ENCODE measurements at places on chromosomes 1 and 21.

DNA sequence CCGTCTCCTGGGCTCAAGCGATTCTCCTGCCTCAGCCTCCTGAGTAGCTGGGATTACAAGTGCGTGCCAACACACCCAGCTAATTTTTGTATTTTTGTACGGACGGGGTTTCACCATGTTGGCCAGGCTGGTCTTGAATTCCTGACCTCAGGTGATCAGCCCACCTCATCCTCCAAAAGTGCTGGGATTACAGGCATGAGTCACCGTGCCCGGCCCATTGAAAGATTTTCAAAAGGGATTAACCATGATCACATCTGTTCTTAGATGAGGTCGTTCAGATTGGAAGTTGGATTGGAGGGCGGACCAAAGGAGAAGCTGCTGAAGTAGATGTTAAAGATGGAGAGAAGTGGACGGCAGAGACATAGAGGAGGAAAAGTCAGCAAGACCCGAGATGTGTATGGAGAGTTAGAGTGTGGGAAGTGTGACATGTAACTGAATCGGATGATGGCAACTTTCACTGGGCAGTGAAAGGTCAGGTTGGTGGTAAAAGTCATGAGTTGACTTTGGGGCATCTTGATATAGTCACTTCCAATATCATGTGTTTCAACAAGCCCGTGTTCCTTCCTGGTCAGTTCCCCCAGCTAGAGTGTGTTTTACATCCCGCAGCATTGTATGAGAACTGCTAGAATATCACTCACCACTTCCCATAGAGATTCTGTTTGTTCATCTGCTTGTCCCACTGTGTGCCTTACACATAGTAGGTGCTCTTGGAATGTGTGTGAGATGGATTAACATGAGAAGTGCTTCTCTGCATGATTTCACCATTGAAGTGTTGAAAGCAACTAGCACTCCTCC is 54.4 kb upstream of the TINAGL1 start:
- DNase-seq: peak; percentile 63

GRCh38 chr1:94273111-94273510 is 35.7 kb upstream of the ARHGAP29 start:
- no peak for DNase-seq

DNA sequence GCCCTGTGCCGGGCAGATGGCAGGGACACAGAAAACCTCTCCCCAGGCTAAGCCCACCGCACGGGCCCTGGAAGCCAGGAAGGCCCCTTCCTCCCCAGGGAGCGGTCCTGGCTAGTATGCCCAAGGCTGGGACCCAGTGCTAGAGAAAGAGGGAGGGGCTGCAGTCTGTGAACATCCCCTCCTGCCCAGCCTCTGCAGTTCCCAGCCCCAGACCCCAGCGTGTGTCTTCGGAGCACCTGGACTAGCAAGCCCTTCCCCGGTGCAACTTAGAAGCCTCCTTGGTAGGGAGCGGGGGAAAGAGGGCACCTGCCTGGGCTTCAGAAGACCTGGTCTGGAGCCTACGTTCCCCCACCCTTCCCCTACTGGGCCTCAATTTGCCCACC is 2.1 kb downstream of the PLEKHG5 start:
- no peak for DNase-seq

DNA sequence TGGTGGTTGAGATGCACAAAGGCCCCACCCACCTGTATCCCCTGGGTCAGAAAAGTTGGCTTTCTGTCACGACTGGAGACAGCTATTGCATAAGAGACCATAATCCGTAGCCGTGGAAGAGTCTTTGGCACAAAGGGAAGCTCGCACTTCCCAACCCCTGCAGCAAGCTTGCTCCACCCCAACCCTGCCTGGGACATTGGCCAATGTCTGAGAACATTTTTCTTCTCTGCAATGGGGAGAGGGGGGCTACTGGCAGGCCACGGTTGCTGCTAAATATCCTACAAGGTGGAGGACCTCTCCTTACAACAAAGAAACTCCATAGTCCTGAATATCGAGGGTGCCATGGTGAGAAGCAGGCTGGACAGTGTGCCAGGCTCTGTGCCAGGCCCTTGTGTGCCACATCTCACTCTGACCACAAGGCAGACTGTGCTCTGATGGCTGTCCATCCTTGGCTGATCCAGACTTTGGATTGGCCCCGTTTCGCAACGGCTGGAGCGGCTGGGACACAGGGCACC is 104.1 kb downstream of the CSMD2 start:
- DNase-seq: no peak

DNA sequence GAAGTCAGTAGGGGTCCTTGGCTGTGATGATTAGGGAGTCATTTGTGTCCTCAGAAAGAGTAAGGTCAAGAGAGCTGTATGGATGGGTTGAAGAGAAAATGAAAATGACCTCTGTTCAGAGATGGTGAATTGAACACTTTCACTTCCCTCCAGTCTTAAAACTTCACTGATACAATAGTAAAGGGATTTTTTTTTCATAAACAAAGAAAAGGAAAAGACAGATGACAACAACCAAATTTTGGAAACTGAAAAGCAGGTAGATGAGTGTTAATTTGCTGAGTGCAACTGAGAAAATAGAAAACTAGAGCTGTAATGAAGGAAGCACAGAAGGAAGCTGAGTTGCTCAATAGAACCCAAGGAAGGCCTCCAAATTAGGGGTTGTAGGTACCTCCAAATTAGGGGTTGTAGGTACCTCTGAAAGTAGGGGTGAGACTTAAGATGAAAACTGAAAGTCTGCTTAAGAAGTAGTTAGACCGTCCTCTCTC is 14.8 kb upstream of the S1PR1 start:
- peak; percentile 37 for DNase-seq

DNA sequence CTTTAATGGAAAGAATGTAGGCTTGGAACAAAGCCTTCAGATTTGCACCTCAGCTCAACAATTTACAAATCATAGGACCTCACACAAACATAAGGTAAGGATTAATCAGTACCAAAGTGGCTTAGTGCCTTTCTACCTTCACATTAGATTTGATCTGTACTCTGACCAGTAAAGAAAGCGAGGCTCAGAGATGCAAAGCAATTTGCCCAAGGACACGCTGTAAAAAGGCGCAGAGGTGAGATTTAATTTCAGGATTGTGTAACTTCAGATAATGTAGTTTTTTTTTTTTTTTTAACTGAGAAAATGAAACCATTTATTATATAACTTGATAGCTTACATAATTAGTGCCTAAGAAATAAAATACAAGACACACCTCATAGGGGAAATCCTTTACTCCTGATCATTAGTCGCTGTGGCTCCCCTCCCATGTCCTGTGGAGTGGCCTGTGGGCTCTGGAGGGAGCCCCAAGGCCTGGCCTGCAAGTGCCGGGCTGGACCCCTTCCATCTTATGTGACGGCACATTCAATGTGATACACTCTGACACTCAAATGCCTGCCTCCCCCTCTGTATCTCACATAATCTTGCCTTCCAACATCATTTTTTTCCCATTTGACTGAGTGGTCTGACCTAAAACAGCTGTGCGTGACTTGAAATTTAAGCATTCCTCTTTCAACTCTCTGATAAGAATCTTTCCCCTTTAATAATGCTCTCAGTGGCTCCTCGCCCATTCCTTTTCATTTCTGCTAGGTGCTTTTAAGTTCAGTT is 426.5 kb upstream of the DAB1 start:
- no peak for DNase-seq

- no peak for DNase-seq
These were observed 34.3 kb upstream of the CACYBP start for GRCh38 chr1:174965362-174966007.

- no peak for DNase-seq
These were observed 21.8 kb downstream of the PROX1 start for GRCh38 chr1:214009423-214010196.

- peak; percentile 52 for DNase-seq
These were observed 12.9 kb upstream of the CTSK start for GRCh38 chr1:150820730-150821512.

GRCh38 chr1:151992303-151993083 is 1.2 kb downstream of the S100A10 start:
- DNase-seq: peak; percentile 95

DNA sequence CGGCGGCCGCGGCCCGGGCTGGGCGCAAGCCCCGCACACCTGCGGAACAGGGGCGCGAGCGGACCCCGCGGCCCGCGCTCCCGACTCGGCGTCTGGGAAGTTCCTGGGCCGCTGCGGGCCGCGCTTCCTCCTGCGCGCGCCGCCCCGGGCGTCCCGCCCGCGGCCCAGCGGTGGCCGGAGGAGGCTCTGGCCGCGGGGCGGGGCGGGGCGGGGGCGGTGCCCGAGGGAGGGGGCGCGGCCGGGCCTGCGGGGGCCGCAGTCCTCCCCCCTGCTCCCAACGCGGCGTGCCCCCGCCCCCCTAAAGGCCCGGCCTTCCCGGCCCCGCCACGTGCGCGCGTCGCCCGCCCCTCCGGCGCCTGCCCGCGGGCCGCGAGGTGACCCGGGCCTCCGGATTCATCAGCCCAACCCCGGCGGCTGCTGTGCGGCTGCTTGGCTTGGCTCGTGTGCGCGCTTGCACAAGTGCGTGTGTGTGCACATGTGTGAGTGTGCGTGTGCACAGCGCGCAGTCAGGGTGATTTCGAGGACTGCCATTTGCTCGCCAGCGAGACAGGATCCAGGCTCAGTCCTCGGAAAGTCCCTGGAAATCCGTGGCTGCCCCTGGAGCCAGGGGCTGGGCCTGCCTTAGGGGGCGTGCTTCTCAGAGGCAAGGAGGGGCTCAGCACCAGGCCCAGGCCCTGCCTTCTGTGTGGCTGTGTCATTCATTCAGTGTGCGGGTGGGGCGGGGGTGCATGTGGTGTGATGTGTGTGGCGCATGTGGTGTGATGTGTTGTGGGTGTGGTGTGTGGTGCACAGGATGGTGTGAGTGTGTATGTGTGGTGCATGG is at the start of gene C2CD2:
Gene C2CD2, minus strand, starts transcription at position 188 of the 823 bp plus-strand sequence. CDS start 370 bp downstream, outside the sequence.
- DNase-seq: peak; percentile 59

DNA sequence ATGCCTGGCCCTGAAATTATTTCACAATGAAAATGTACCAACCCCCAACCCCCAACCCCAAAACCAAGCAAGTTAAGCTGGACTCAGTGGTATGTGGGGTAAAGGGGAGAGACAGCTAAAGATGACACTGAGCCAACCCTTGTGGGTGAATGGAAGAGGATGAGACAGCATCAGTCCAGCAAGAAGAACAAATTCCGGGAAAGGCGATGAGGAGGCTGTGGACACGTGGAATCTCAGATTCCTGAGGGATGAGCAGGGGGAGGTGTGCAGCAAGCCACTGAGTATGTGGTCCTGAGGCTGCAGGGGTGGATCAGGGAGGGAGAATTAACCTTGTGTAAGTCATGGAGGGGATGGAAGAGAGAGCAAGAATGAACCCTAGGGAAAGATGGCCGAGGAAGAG is 14.4 kb upstream of the ZNF362 start:
- DNase-seq: no peak

DNA sequence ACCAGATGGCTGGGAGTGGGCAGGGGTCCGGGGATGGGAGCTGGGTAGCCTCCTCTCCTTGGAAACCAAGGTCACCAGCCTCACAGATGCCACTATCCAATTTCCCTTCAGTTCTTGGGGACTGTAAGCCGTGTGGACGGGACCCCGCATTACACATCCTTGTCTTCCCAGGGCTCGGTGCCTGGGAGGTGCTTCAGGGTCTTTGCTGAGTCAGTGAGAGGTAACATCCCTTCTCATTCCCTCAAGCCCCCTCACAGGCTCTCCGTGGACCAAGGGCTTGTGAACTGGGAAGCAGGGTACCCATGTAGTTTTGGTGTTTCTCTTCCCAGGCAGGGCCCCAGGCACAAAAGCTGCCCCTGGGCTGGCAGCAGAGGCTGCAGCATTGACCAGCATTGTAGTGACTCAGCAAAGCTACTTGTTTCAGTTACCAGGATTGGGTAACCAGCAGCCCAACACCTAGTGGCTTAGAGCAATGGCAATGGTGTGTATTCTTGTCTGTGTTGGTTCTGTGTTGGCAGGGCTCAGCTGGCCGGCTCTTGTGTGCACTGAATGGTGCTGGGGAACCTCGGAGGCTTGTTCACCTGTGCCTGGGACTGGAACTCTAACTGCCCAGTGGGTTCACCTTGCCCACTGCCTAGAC is 24.6 kb upstream of the PCBP3 start:
- no peak for DNase-seq

DNA sequence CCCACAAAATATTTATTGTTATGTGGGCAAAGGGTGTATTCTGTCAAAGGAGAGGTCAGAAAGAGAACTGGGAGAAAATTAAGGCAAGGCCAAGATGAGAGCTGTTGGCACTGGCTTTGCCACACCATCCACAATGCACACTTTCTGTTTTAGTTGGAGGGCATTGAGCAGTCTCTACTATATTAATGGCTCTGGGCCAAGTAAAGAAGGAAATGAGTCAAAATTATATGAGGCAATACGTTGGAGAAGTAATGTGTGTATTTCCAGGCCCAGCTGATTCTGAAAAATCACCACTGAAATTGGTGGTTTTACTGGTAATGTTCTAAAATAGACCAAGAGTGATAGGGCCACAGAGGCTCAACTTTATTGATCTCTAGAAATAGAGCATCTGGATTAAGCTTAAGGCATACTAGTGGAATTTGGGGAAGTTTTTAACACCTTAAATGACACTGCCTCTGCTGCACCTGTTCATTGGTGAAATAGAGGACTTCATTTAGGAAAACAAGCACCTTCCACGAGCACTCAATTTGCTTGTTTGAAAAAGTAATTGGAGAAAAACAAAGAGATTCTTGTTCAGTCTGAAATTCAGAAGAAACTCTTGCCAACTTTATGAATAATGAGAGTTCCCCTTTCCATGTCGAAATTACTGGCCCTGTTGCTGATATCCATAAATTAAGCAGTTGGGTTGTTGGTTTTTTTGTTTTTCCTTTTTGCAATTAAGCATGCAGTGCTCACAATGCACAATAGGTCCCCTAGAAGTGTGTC is 424.9 kb downstream of the ADGRL2 start:
- peak; percentile 87 for DNase-seq

DNA sequence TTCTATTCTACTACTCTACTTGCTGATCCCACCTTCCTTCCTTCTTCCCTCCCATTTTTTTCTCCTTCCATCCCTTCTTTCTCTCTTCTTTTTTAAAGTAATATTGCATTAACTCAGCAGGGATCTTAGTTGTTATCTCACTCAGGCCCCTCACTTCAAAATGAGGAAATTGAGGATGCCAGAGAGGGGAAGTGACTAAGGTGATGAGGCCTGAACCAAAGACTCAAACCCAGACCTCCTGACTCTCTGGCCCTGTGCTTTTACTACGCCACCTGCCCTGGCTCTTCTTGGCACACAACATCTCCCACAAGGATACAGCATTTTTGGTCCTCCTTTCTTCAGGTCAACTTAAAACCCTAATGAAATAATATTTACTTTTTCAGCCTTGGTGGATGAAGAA is 151.7 kb upstream of the ZNF648 start:
- DNase-seq: no peak

- DNase-seq: no peak
These were observed 14.1 kb upstream of the KIAA1614 start for GRCh38 chr1:180898441-180899219.

DNA sequence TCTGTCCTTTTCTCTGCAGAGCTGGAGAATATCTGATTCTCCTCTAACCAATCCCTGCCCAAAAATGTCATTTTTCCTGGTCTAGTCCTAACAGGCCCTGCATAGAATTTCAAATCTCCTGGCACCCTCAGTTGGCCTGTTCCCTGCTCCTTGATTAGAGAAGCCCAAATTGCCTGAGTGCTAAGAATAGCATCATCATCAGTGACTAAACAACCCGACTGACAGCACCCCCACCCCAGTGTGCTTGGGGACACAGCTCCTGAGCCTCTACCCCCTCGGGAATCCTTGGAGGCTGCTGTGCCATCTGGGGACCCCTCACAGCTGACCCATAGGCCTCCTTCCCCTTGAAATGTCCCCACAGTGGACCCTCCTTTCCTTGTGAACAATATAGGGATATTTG is 94.4 kb downstream of the DDX20 start:
- no peak for DNase-seq

GRCh38 chr1:151612501-151613281 is 841 bp downstream of the SNX27 start:
- DNase-seq: peak; percentile 80

All from suppressor macrophage treated with lipopolysaccharide for 4 hours (primary cell).